ENCODE measurements at places on chromosomes 5 and 9.

GRCh38 chr9:130906735-130907416 is 10.3 kb upstream of the QRFP start:
- no peak for DNase-seq

DNA sequence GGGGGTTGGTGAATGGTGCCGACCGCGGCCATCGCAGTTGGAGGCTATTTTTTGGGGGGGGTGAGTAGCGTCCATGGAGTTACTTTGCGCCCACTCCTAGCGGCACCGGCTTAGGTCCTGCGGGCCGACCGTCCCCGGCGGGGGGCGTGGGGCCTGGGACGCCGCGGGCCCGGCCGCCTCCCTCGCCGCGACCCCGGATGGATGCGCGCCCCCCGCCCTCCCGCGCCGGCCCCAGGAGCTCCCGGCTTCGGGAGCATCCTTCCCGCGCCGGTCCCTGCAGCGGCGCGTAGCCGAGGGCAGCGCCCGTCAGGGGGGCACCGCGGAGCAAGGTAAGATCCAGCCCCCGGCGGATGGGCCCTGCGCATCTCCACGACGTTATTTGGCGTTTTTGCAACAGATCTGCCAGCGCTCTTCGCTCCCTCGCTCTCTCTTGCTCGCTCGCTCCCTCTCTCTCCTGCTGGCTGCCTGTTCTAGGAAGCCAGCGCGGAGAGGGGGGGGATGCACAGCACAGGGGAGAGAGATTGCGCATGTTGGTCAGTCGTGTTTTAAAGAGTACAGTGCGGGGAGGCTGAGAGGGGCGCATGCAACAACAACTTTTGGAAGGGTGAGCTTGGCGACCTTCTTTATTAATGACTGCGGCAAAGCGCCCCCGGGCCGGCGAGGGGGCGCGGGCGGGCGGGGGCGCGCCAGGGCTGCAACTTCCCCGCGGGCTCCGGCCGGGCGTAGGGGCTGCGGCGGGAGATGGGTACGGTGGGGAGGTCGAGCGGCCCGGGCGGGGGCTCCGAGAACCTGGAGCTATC is 413 bp downstream of the JADE2 start:
- DNase-seq, result no peak

- DNase-seq, result no peak
These were observed 138.7 kb downstream of the SYK start for GRCh38 chr9:90940280-90940679.

GRCh38 chr5:149371296-149371962 is 7.7 kb downstream of the IL17B start:
- no peak for DNase-seq

DNA sequence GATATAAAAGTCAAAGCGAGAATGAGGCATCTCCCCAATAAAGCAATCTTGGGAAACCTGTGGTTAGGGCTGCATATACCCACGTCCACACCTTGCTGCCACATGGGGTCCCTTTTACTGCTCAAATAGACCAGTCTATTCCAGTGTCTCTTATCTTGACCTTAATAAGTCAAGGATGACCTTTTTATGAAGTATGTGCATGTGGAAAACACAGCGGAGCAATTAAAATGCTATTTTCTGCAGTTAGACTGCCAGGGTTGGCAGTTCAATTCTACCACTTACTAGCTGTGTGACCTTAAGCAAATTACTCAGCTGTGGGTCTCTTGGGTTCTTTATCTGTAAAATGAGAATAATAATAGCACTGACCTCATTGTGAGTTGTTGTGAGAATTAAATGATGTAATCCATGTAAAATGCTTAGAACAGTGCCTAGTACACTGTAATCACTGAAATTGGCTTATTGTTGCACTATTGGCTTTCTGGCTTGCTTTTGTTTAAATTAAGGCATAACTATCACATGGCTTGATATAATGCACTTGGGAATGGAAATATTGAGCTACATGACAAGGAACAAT is 67.8 kb upstream of the HSPB3 start:
- no peak for DNase-seq

GRCh38 chr9:37565661-37566618 is 10.2 kb downstream of the FBXO10 start:
- DNase-seq, result no peak

GRCh38 chr5:177376107-177376506 is 8.1 kb upstream of the SLC34A1 start:
- DNase-seq, result no peak

DNA sequence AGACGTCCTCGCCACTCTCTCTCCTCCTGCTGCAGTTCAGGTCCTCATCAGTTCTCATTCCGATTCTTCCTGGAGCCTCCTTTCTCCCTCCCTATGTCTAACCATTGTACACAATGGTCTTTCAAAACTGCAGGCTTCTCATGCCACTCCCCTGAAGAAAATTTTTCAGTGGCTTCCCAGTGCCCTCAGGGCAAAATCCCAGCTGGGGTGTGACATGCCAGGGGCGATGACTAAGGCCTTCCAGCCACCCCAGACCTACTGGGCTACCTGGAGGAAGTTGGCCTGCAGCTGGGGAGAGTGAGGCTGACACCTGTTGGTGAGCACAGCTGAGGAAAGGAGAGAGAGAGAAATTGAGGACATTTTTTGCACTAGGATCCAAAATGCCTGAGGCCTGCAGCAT is 65.2 kb downstream of the SREK1 start:
- no peak for DNase-seq

GRCh38 chr5:45035991-45036390 is 227.2 kb downstream of the MRPS30 start:
- DNase-seq, result no peak

- DNase-seq, result no peak
These were observed 358.6 kb upstream of the PAPPA start for GRCh38 chr9:115794921-115795475.

DNA sequence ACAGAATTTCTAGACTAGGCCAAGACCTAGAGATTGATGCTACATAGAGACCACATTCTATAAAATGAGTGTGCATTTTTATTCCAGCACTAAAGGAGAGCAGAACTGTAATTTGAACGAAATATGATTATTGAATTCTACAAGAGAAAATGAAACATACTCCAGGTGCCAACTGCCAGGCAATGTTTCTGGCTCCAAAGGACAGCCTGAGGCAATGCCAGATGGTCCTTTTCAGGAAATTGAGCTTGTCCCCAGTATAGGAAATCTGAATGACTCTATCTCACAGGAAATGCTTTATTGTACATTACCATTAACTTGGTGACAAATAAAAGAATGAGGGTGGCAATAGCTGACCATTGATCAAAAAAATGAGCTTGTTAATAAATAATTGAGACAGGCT is 28.8 kb upstream of the RASGRF2 start:
- DNase-seq, result no peak

GRCh38 chr9:135248111-135248510 is 160.6 kb downstream of the OLFM1 start:
- DNase-seq, result no peak

DNA sequence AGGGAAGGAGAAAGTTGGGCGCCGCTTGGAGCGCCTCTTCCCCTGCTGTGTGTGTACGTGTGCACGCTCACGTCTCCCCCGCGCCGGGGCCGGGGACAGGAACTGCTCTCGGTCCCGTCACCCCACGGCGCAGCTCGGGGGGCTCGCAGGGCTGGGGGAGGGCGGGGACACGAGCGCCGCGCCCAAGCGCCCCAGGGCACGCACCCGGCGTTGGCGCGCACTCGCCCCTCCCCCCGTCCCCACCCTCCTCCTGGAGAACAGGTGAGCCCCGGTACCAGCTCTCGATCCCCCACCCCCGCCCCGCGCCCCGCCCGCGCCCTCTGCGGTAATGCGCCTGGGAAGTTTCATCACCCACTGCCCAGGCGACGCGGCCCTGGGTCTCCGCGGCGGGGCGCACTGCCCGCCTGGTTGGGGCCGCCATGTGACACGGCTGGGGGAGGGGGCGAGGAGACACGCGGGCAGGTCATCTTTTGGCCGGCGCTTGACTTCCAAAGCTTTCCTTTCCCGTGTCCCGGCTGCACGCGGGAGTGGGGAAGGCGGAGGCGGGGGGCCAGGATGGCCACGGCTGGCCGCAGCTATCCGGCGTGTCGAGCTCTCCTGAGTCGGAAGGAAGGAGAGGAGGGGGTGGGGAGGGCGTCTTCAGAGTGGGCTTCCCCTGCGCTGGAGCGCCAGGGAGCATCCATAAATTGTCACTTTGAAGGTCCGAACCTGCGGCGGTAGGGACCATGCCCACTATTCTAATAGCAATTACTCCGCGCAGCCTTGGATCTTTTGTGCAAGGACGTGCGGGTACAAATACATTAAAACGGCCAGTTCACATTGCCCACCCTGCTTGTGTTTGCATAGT is 1.5 kb upstream of the STC2 start:
- no peak for DNase-seq

GRCh38 chr9:19926774-19927173 is 137.9 kb upstream of the SLC24A2 start:
- DNase-seq, result no peak

- no peak for DNase-seq
These were observed 137.4 kb downstream of the MED27 start for GRCh38 chr9:131942146-131942720.

DNA sequence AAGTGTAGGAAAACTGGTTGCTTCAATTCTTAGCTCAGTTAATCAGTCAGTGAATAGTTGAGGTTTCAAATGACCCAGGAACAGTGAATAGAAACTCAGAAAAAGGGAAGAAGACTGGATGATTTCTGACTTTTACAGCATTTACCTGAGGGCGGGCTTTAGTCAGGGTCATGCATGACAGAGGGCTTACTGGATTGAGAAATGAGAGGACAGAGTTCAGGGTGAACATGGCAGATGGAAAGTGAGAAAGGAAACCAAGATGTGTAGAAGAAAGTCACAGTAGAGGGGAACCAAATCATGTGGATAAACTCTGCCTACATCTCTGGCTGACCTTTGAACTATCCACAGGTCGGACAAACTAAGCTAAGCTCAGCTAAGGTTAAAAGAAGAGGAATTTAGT is 596.0 kb downstream of the SEMA5A start:
- peak; percentile 8 for DNase-seq

DNA sequence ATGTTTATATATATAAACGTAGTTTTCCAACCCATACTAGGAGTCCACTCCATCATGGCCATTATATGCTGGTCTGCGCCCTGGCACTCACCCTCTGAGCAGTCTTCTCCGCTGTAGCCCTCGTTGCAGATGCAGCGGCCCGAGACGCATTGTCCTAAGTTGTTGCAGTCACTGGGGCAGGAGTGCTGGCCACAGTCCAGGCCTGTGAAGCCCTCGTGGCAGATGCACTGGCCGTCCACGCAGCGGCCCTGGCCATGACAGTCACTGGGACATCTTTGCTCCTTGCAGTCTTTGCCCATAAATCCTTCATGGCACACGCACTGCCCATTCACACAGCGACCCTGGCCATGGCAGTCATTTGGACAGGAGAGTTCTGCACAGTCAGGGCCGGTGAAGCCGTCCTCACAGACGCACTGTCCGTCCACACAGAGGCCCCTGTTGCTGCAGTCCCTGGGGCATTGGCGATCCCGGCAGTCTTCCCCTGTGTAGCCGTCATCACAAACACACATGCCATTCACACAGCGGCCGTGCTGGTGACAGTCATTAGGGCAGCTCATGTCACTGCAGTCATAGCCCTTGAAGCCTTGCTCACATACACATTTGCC is 32.1 kb downstream of the TNC start:
- DNase-seq, result no peak

GRCh38 chr9:90979138-90979551 is 177.5 kb downstream of the SYK start:
- DNase-seq, result no peak

DNA sequence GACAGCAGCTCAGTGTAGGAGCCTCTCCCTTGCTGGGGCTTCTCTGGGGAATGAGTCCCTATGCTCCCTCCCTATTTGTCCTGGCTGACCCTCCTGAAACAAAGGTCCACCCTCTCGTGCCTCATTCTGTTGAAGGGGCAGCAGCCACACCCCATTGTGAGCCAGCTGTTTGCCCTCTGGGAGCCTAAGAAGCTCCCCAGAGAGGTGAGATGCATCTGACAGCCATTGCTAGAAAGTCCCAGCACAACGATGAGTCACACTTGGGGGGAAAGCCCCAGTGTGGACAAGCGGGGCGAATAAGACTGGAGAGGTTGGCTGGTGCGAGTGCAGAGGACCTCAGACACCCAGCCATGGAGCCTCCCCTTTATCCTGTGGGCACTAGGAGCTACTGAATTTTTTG is 101.4 kb downstream of the PPARGC1B start:
- DNase-seq, result no peak

- DNase-seq, result no peak
These were observed 32.7 kb downstream of the PKD2L2 start for GRCh38 chr5:137921931-137922330.

DNA sequence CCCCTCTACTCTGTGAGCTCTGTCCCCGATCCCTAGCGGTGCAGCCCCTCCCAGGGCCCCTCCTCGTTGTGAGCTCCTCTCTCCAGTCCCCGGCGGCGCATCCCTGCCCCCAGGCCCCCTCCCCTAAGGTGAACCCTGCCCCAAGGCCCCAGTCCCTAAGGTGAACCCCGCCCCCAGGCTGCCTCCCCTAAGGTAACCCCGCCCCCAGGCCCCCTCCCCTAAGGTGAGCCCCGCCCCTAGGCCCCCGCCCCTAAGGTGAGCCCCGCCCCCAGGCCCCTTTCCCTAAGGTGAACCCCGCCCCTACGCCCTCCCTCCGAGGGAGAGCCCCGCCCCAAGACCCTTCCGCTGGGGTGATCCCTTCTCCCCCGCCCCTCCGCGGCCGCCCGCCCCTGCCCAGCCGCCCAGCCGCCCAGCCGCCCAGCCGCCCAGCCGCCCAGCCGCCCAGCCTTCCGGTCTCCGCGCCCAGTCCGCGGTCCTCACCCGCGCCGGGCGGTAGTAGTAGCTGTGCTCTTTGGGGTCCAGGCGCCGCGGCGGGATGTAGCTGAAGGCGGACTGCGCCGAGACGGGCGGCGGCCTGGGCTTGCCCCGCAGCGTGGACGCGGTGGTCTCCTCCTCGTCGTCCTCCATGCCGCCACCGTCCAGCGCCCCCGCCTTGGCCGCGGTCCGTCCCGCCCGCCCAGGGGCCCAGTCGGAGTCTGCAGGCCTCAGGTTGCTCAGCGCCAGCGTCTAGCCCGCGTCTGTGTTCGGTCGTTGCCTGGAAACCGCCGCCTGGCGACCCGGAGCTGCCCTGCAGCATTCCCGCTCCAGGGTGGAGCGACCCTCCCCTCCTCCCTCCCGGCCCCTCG is at the start of gene CFAP90:
Gene CFAP90 (minus strand): TSS at position 739 of the 845 bp plus-strand sequence. CDS start 112 bp downstream, at position 627.
- DNase-seq, result no peak

GRCh38 chr9:130847306-130848217 is 12.5 kb downstream of the ABL1 start:
- DNase-seq, result no peak

DNA sequence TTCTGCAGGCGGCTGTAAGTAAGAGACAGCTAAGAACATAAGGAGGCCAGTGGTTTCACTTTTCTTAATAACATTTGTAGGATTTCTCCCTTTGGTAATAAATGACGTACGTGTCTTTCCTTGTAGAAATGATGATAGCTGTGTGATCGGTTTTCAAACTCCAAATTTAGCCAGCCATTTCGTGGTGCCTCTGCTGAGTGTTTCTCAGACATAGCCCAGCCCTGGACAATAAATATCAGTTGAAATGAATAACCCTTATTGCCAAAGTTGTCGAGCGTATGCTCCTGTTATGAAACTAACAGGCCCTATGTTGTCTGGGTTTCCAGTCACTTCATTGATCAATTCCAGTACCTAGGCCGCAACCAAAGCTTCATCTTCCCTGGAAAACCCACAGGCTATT is 75.0 kb upstream of the MSX2 start:
- no peak for DNase-seq

All from right renal cortex interstitium (tissue), 3 donors.